COLO829 (cell line): ENCODE measurements at places on chromosomes 4 and X.

DNA sequence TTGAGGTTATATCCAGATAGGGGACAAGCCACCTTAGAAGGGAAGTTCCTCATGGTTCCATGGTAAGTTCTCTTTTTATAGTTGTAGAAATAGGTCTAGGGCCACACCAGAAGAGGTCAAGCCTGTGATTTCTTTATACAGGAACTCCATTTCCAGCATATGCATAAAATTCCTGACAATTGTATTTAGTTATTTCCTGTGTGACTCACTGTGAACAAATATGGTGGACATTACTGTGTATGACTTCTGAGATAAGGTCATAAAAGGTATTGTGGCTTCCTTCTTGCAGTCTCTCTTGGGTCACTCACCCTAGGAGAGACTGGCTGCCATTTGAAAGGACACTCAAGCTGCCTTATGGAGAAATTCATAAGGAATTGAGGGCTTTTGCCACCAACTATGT is 2.2 kb upstream of the C4orf36 start:
- no peak for DNase-seq

GRCh38 chr4:181507180-181507835 is 735.9 kb upstream of the TENM3 start:
- DNase-seq, result no peak

DNA sequence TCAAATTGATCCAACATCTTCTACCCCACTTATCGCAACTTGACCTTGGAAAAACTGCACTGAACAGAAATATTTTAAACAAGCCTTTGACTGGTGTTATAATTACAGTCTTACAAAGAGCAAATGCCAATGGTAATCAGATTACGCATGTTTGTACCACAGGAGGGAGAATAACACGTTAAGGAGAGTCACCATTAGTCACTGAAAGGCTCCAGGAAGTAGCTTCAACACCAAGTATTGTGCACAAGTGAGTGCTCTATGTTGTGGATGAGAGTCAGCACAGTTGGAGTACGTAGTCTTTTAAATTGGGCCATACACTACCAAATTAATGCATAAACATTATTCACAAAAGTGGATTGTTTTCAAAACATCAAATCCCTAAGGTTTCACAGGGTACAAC is 1081.5 kb upstream of the TENM3 start:
- peak; percentile 50 for DNase-seq

DNA sequence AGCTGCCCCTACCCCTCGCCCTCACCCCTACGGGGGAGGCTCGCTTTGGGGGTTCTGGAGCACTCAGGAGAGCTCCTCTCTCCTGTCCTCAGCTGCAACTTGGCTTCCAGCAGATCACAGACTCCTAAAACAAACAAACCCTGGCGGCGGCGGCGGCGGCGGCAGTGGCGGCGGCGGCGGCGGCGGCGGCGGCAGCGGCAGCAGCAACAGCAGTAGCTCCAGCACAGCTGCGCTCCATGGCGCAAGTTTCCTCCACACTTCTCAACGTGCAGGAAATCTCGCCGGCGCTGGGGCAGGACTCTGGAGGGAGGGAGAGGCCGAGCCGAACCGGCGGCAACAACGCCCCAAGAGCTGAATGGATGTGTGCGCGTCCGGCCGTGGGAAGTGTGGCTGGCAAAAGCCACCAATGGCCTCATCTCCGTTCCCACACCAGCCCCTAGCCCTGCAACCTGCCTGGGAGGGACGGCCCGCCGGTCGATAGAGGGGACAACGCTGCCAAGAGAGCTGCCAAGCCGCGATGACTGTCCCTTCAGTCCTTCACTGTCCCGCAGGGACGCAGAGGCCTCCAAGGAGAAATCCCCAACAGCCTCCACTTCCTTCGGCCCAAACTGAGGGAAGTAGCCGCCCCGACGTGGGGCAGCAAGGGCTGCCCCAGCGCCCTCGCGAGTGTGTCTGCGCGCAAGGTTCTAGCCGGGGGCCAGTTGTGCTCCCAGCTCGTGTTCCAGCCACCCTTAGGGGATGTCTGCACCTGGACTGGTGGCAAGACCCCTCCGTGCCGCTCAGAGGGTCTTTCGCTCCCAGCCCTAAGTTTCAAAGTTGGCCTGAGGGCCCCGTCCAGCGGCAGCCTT is 775 bp downstream of the SHROOM4 start:
- DNase-seq, result no peak

GRCh38 chr4:3307060-3307459 is 14.2 kb downstream of the RGS12 start:
- no peak for DNase-seq

DNA sequence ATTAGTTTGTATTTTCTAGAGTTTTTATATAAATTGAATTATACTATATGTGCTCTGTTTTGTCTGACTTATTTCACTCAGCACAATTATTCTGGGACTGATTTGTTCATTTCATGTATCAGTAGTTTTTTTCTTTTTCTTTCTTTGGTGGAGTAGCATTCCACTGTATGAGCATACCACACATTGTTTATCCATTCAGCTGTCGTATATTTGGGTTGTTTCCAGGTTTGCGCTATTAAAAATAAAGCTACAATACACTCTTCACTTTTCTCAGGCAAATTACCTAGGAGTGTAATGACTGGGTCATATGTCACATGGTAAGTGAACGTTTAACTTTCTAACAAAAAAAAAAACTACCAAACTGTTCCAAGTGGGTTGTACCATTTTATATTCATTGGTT is 9.6 kb upstream of the OTUD4 start:
- no peak for DNase-seq

DNA sequence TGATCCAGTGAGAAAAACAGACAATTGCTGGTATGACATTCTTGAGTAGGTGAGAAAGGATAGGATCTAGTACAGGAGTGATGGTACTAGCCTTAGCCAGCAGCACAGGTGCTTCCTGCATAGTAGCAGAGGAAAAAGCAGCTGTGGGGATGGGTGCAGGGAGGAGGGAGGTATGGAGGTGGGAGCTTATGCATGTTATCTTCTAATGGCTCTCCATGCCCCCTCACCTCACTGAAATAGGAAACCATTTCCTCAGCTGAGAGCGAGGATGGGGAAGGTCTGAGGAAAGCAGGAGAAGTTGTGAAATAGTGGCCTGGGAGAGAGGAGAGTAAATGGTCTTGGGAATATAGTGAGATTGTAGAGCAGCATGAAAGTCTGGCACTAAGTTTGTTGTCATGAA is 136.3 kb downstream of the TMEM164 start:
- DNase-seq, result no peak
